Stimulated activated CD4-positive, alpha-beta T cell treated with anti-CD3 and anti-CD28 coated beads, Interleukin-1b, Interleukin-23, amount 100 ng/mL, for 48 hours (primary cell): ENCODE measurements at places on chromosomes 3 and 15.

- DNase-seq, result no peak
Measured at GRCh38 chr3:168612671-168613070, 516.9 kb upstream of the GOLIM4 start.

GRCh38 chr3:64218746-64219145, 6.5 kb downstream of the PRICKLE2 start:
- DNase-seq, result no peak

DNA sequence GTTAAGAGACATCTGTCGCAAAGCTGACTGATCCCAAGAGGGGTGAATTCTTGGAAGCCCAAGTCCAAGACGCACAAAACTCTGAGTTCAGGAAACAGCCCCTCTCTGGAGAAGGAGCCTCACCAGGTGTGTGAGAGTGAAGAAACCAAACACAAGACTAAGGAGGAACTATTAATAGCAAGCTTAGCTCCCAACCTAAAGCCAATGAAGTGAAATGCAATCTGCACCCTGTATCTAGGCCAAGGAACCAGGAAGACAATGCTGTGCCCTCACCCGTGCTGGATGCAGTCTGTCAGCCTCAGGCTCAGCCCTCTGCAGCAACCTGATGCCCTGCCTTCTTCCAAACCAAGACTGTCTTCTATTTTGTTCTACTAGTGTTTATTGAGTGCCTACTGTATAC, 22.5 kb upstream of the THBS1 start:
- DNase-seq, result no peak

DNA sequence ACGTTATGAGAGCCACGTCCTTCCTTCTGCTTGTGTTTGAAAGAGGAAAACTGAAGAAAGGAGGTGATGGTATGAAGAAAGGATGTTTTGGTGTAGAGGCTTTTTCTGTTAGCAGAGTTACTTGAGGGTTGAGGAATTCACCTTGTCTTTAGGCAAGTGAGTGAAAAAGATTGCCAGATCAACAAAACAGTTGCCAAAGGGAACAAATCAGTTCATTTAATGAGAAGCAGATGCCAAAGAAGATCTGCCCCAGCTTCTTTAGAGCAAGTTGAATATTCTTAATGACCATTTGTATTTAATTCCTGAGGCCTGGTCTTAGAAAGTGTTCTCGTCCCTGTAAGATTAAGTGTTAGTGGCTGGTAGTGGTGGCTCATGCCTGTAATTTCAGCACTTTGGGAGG, 2.6 kb downstream of the CHCHD6 start:
- DNase-seq, result no peak

DNA sequence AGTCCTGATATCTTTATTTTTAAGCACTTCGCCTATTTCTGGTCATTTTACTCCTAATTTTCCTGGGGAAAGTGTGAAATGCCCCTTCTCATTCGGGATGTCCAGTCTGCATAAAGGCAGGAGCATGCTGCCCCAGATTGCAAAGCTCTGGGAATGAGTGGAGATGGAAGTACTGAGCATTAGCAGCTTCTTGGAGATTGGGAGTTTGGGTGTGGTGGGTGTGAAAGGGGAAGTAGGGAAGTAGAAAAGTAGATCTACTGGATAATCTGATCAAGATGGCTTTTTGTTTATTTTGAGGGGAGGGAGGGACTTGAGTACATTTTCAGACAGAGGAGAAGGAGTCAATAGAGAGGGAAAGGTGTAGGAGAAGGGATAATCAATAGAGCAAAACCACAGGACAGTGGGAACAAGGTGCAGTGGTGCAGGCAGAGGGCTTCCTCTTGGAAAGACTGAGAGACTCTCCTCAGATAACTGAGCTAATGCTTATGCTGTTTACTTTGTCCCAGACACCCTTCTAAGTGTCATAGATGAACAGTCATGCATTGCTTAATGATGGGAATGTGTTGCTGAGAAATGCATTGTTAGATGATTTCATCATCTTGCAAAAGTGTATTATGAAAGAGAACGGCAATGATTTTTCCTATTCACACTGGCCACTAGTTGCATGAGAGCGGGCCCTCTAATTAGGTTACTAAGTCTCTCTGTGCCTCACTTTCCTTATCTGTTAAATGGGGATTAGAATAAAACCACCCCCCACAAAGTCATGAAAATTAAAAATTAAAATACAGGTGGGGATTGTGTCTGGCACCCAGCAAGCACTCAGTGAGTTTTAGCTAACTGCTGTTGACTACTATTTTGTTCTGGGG, 45.5 kb downstream of the PHLDB2 start:
- DNase-seq, result no peak

DNA sequence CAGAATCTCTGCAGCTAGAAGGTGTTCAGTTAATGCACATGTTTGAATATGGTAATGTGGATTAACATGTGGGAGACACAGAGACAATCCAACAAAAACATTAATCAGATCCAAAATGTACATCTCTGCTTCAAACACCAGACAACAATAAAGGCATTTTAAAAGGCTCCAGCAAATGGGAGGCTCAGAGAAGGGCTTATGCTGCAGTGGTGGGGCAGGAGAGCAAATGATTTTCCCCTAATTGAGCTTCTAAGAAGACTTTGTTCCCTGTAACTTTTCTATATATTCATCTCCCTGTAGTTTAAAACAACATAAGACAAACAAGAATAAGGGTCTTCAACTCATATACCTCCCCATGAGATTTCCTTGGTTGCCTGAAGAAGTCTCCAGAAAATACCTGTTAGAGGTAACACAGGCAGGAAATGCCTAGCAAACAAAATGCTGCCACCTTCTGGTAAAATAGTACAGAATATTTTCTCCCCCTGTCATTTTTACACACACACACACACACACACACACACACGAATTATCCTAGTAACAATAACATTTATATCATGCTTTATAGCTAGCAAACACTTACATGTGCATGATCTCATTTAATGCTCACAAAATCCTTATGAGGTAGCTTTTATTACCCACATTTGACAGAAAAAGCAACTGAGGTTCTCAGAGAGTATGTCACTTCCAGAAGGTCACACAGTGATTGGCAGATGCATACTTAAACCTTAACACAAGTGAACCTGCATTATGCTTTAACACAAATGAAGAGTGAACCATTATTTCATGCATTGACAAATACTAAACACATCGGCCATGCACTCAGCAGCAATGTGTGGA, 123.4 kb upstream of the MB21D2 start:
- no peak for DNase-seq

- DNase-seq, result no peak
Measured at GRCh38 chr15:59555696-59556095, 55.9 kb upstream of the GCNT3 start.

GRCh38 chr3:111252779-111253178, 181.2 kb downstream of the NECTIN3 start:
- no peak for DNase-seq

GRCh38 chr3:132006605-132007204, 28.1 kb downstream of the CPNE4 start:
- DNase-seq, result peak; percentile 18

DNA sequence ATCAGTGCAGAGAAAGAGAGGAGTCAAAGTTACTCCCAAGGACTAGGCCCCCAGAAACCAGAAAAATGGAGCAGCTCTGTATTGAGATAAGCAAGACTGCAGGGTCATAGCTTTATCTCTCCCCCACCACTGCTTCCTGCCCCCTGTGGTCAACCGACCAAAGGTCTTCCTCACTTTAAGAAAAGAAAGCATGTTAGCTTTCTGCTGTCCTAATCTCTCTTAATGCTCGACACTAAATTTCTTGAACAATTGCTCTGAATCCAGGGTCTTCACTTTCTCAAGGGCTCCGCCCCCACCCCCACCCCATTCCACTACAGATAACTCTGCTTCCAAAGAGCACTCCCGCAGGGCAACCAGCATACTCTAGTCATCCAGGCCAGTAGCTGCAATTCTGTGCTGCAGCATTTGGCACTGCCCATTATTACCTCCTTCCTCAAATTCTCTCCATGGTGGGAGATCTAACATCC, 31.9 kb downstream of the TNIK start:
- DNase-seq, result no peak

DNA sequence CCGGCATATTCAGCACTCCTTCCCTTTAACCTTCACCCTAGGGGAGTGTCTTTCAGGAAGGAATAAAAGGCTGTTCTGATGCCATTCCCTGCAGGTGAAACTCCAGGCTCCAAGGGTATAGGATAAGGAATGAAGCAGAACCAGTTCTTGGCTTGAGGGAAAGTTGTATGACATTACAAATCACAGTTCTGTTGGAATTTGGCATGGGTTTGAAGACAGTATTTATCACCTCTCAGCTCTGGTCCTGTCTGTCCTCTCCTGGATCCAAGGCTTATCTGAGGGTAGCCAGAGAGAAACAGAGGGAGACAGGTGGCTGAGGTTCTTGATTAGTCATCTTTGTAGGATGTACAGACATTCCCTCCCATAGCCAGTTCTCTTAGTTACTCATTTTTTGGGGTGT, 37.1 kb downstream of the RAB11A start:
- DNase-seq, result no peak

GRCh38 chr15:70799667-70800450, 36.5 kb upstream of the UACA start:
- no peak for DNase-seq

DNA sequence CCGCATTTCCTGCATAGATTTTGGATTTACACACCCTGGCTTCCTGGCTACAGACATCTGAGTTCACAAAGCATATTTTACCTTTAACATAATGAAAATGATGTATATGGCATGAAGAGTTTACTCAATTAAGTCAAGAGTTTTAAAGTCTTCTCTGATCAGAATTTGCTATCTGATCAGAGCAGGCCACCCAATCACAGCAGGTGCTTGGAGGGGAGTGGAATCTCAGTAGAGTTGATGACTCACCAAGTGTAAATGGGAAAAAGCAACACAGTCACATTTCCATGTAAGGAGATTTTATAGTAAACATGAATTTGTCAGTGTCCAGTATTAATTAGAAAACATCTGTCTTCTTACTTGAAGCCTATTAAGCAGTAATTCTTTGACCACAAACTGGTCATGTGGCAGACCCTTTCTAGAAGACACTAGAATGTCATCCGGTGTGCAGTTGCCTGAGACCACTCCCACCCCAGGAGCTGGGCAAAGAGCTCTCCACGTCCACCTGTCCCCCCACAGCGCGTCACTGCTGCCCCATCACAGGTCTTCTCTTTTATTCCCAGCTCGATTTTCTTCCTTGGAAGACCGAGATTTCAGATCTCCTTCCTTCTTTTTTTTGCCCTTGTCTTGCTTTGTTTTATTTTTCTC, 10.8 kb downstream of the MESD start:
- DNase-seq, result no peak

DNA sequence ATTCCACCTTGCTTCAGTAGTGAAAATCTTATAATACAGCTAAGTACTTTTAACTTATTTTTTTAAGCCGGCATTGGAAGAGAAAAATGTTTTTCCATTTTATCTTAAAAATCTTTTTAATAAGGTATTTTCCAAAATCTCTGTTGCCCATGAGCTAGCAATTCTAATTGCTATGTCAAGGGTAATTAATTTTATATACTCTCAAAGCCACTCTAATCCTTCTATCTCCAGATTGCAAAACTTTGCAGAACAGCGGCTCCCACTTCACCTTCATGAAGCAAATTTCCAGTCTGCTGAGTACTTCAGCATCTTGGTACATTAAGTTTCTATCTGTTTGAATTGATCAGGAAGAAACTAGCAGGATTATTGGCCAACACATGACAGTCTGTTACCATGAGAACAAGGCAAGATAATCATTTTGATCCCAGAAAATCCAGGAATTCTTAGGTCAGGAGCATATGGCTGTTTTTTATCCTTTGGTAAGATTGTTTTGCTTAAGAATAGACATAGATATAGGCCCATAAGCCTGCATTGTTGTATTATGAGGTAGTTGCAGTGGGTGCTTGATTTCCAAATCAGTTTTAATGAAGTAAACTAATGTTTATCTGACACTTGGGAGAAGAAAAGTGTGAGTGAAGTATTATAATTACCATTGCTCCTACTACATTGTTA, 6.0 kb downstream of the TIPARP start:
- no peak for DNase-seq

GRCh38 chr3:149542375-149543312, 68.1 kb downstream of the TM4SF4 start:
- DNase-seq, result no peak

GRCh38 chr3:98026425-98027084, 8.6 kb downstream of the GABRR3 start:
- no peak for DNase-seq

GRCh38 chr3:129421988-129422745, 6.3 kb downstream of the EFCAB12 start:
- DNase-seq, result no peak

GRCh38 chr3:197997936-197998335, 37.9 kb downstream of the LMLN start:
- DNase-seq, result no peak

DNA sequence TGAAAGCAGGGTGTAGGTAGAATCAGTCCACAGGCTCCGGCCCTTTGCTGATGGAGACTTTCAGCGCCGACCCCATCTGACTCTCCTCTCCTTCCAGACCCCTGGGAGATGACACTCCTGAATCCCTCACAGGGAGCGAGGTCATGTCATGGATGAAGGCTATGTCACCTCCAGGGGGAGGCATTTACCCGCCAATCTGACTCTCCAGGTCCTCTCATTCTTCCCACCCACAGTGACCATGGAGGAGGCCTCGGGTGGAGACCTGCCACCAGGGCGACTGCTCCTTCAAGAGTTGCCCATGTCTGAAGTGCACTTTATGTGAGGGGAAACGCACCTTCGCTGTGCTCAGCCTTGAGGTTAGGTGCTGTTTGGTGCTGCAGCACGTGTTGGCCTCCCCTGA, 112.7 kb downstream of the KLF13 start:
- peak; percentile 45 for DNase-seq

DNA sequence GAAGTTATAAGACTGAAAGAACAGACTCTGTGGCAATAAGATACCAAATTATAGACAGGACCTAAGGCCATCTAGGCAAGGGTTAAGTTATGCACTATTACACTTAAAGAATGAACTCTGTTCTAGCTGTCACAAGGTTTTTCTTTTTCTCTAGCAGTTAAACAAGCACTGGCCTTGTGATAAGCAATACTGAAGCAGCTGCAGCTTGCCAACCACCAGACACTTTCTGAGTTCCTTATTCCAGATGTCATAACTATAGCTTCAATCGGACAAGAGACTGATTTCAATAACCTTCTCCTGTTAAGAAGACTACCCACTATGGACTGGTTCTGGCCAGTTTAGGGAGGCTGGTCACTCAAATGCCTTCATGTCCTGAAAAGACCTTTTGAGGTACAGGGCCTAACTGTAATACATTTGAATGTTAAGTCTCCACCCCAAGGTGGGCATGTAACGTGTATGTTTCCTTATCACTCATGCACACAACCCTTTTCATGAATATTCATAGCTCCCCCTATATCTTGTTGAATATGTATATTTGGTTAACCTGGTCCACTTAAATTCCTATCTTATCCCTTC, 85.8 kb downstream of the CFAP20DC start:
- no peak for DNase-seq

GRCh38 chr3:11629716-11630115, 14.0 kb downstream of the VGLL4 start:
- DNase-seq, result no peak
